SHP77 (cell line): ENCODE measurements at places on chromosomes 12 and 14.
A peak's percentile ranks its signal among the peaks of the same experiment; 100 is the strongest.

DNA sequence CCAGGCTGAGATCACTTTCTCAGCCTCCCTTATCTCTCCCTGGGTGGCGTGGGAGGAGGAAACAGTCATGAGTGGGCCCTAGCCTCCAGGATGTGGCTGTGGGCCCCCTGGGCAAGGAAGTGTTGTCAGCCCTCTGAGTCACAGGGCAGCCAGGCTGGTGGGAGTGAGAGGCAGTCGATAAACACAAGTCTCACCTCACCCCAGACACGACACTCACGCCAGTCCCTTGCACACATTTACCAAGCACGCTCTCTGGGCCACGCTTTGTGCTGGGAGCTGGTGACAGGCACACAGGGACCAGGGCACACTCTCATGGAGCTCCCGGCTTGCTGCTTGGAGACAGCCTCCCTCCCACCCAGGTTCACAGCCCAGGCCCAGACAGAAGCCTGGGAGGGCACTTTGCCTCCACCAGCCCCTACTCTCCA is 1.9 kb upstream of the KRT79 start:
- DNase-seq = no peak

DNA sequence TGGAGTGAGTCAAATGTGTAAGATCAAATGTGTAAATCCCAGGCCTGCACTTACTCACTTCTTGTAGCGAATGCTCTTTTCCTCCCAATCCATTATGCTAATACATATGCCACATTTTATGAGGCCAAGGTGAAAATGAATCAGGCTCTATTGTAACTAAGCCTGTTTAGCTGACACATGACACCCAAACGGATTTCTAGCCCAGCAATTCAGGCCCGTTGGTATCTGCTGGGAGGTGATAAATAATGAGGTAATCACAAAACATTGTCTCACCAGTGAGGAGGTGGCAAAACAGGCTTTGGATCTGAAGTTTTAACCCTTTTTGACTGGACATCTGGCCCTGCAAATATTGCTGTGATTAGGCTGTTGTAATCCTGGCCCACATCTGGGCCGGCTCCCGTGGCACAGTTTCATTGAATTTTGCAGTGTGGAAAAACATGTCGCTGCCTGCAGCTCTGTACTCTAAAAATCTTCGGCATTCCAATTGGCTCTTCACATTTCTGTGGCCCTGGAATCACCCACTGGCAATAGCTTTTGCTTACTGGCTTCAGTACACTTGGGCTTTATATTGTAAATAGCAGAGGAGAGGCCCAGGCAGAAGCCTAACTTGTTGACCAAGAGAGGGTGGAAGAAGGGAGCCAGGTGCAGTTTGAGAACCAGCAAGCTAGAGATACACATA is 106.1 kb downstream of the PAX9 start:
- DNase-seq = peak; percentile 95

GRCh38 chr12:65963862-65964240 is 139.6 kb downstream of the HMGA2 start:
- no peak for DNase-seq

DNA sequence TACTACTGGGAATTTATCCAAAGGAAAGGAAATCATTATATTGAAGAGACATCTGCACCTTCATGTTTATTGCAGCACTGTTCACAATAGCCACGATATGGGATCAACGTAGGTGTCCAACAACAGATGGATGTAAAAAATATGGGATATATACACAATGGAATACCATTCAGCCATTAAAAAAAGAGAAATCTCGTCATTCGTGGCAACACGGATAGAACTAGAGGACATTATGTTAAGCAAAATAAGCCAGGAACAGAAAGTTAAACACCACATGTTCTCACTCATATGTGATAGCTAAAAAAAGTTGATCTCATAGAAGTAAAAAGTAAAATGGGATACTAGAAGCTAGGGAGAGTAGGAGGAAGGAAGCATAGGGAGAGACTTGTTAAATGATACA is 82.9 kb upstream of the CLMN start:
- no peak for DNase-seq

DNA sequence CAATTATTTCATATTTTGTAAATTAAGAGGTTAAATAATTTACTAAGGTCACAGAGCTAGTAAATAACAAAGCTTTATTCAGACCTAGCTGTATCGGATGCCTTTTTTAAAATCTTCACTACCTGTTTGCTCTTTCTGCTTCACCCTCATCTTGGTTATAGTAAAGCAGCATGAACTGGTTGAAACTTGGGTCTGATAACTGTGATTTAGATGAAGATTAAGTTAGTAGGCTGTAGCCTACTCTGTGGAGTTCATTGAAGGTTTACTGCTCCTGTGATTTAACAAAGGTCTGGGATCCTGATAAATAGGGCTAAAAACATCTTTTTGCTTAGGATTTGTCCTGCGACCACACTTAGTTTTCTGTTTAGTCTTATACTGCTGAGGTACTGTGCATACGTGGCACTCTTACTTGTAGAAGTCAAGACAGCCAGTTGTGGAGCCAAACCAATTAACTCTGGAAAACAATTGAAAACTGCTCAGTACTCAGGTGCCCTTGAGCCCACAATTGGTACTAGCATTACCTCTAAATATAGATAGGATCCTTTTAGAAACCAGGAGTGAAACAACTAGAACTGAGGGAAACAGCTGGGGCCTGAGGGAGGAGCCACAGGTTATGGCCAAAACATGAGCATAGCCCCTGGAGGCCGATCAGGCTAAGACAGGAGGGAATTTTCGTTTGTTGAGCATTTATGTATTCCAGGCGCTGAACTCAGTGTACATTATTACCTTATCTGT is 2.3 kb downstream of the SPATS2 start:
- no peak for DNase-seq

DNA sequence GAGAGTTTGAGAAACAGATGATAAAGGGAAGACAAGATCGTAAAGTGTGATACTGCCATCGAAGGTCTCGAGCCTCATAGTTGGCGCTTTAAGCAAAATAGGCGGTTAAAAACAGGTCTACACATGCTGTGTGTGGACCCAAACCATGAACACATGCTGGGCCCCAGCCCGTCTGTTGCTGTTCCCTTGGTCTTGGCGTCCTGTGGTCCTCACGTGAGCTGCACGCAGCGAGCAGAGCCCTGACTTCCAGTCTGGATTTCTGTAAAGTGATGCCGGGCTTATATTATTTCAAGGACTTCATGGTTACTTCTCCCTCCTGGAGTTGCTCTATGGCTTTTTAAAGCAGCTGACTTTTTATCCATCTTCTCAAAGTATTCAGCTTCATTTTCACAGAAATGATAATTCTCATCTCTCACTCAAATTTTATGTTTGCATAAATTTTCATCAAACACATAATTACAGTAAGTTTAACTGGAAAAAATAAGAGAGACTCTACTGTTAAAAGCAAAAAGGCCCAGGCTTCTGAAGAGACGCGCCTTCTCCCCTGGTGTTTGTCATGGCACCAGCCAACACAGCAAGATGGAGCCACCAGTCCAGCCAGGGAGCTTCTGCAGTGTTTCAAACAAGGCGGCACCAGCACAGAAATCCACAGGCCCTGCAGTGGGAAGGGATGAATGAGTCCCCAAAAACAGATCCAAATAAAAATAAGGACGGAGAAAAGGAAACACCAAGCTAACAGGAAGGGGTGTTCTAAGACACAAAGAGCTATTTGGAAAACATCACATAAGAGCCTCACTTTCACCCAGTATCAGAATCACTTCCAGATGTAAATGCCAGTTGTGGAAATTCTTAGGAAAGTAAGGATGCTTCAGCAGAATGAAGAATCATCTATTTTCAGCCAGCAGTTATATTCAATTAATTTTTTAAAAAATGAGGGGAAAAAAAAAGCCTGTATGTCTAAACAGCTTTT is 24.9 kb downstream of the SFSWAP start:
- no peak for DNase-seq

DNA sequence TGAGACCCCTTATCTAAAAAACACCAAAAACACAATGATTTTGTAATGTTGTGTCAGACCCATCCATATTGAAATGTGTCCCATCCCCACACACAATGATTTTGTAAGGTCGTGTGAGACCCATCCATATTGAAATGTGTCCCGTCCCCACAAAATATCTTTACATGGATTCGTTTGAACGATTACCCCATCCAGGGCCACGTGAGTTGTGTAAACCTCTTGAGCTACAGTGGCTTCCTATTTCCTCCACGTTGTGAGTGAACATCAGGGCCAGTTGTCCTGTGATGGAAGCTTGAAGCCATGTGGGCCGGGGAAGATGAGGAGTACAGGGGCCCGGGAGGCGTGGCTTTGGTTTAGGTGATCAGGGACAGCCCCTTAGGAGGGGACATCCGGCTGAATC is 27.0 kb upstream of the ULK1 start:
- no peak for DNase-seq

GRCh38 chr12:45582986-45583659 is 146.4 kb upstream of the ARID2 start:
- no peak for DNase-seq

GRCh38 chr12:22733756-22734155 is 108.8 kb downstream of the ETNK1 start:
- DNase-seq = no peak

DNA sequence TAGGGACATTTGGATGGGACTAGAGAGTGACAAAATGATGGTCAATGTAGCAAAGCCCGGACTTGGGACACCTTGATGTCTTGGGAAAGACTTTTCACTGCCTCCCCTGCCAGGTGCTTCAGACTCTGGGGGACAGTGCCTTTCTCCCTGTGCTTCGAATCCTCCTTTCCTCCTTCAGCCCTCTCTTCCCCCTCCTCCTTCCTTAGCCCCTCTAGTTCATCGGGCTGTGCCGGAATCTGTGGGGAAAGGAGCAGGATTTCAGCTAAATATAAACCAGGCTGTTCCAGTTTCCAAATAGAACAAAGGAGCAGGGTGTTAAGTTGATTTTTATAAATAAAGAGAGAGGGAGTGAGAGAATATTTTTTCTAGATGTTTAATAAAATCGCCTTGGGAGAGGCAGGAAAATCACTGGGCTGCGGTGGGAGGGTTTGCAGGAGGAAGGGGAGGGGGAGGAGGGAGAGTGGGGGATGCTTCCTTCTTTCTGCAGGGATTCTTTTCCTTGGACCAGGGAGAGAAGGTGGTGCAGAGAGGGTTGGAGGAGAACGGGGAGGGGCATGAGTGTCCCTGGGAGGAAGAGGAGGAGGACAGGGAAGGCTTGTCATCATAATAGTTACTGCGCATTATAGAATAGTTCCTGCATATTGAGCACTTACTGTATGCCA is 21.3 kb upstream of the CABP1 start:
- DNase-seq = no peak

DNA sequence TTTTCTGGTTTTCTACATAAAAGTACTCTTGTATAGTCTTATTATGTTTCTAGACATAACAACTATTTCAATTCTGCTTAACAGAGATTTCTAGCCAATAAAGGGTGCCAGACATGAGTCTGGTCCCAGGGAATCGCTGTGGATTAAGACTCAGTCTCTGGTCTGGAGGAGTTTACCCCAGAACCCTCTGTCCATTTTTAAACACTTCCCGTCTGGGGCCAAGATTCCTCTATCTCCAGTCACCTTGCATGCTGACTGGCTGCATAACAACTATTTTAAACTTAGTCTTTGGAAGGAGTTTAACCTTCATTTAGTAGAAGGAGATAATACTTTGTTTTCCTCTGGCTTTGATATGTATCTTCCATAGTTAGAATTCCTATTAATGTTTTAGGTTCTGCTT is 163.1 kb upstream of the IFNG-AS1 start:
- DNase-seq = no peak

- no peak for DNase-seq
Observed at GRCh38 chr12:3092764-3093163, 15.6 kb downstream of the TSPAN9 start.

GRCh38 chr14:95291859-95292542 is 27.7 kb downstream of the CLMN start:
- peak; percentile 16 for DNase-seq
